Left cardiac atrium (tissue), 4 donors: ENCODE measurements at places on chromosomes 5 and 9. TPM values are rescaled to one million over a fixed set of nuclear protein-coding genes. Genes with fewer than 3 reads are reported as not detected.

- no peak for DNase-seq
Measured at GRCh38 chr9:2615497-2615896, 6.1 kb upstream of the VLDLR start.

DIPK1B gene
- 35.2 TPM for total RNA-seq

SAXO1 gene
- total RNA-seq = 0.15 TPM

CD14 gene
- total RNA-seq = 73.9 TPM

GRCh38 chr5:175860531-175861045 is 10.8 kb upstream of the CPLX2 start:
- DNase-seq = no peak

GRCh38 chr5:148469501-148469935 is 85.8 kb downstream of the FBXO38 start:
- DNase-seq = peak; percentile 52
